ENCODE measurements at places on chromosomes 2 and 18.

- DNase-seq = no peak
These were observed 43.2 kb downstream of the CRACDL start for GRCh38 chr2:98892871-98893270.

DNA sequence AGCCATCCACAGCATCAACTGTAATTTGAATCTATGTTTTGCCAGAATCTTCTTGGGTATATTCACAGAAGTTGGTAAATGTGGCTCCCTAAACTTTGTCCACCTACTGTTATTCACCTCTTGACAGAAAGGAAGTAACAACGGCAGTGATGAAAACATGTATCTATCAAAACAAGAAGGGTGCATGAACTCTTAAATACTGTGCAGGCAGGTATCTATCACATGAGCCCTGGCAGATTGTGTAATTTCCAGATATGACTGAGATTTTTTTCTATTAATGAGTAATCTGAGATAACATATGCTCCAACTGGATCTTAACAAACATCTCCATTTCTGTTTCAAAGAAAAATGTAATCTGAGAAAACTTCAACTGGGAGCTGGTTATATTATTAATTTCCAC lies 36.6 kb downstream of the SFT2D3 start:
- DNase-seq = no peak

GRCh38 chr2:18993756-18994338 lies 364.6 kb downstream of the OSR1 start:
- DNase-seq = no peak

DNA sequence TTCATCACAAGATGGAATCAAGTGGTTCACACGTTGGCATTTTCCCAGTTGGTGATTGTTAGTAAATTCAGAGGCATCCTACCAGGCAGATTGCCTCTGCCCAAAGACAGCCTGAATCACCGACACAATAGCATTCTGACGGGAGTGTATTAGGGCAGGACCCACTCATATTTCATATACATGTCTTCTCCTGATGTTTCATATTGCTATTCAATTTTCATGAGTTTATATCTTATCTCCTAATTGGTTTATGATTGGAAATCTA lies 14.5 kb upstream of the BMP10 start:
- no peak for DNase-seq

DNA sequence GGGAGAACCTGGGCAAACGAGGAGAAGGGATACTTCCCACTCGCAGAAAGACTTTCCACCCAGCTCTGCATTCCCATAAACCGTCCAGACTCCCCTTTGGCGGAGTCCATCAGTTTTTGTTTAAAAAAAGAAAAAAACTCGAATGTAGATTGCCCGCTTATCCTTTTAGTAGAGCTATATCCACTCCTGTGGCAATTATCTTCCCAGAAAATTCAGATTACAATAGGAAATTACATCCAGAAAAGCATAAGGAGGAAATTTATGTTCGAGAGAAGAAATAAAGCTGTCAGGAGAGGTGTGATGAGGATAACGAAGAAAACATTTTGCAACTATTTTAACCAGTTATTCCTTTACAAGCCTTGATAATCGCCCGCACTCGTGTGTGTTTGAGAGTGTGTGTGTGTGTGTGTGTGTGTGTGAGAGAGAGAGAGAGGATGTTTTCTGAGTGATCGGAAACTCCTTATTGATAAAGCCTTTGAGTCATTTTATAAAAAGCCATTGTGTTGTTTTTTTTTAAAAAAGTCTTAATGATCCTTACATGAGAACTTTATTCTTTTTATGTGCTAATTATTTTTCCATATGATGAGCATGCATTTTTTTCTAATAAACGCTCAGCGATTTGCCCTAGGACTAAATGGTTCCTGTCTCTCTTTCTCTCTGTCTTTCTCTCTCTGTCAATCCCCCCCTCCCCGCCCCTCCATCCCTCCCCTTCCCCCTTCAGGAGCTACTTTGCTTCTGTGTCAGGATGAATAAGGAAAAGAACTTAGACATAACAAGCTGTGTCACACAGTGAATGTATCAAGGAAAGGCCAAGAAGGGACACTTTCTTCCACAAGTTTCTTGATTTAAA lies 1.1 kb upstream of the PPP3R1 start:
- DNase-seq = no peak

DNA sequence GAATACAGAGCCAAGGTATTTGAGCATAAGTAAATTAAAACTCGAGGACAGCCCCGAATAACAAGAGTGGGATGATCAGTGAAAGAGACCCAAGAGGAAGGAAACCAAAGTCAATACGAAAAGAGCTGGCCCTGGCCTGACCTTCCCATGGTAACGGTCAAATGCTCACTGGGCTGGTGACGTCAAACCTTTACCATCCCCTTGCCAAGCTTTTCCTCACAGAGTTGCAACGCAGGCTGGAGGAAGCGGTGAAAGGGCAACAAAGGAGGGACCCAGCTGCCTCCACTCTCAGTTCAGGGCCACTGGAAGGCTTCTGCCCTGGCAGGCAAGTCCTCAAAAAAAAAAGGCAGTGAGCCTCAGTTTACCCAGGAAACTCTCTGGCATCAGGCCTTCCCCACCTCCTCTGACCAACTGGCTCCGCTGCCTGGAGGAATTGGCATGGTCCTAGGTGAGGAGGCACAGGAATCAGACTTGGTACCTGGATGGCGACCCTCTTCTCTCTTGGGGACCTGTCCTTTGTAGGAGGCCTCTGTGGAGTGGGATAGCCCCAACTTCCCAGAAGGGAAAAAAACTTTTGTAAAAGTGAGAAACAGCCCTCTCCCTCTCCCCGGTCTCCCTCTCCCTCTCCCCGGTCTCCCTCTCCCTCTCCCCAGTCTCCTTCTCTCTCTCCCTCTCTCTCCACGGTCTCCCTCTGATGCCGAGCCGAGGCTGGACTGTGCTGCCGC lies 212.4 kb downstream of the ANAPC1 start:
- DNase-seq = peak; percentile 70
